Activated naive CD4-positive, alpha-beta T cell treated with anti-CD3 and anti-CD28 coated beads, Interleukin-2, amount 50 U/mL, for 16 hours (primary cell): ENCODE measurements at places on chromosomes 4 and X.

DNA sequence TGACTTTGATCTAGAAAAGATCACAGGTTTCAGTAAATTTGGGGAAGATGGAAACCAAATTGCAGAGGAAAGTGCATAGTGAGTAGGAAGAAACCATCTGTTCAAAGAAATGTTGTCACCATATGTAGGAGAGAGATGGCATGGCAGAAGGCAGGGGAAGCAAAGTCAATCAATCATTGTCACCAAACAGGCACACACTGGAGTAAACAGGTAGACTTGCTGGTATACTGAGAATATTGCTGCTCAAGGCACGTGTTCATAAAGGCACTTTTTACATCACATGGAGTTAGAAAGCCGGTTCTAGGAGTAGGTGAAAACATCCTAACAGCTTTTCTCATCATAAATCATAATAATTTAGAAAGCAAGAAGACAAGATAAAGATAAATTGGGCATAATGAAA is 550.5 kb upstream of the FAT1 start:
- DNase-seq = no peak

DNA sequence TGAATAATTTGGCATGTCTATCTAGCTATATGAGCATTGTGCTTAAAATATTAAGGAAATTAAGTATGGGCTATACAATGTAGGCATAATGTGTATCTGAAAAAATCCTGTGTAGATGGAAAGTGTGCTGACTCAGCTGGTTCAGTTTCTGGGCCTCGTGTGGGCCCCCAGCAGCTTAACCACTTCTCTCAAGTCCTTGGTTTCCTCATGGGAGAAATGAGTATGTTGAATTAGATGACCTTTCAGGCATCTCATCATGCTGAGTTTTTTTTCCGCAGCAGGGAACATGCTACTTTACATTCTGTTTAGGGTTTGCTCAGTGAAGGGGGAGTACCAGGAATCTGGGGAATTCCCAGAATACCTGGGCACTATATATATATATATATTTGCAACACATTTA is 30.5 kb downstream of the RHOH start:
- DNase-seq = peak; percentile 70

DNA sequence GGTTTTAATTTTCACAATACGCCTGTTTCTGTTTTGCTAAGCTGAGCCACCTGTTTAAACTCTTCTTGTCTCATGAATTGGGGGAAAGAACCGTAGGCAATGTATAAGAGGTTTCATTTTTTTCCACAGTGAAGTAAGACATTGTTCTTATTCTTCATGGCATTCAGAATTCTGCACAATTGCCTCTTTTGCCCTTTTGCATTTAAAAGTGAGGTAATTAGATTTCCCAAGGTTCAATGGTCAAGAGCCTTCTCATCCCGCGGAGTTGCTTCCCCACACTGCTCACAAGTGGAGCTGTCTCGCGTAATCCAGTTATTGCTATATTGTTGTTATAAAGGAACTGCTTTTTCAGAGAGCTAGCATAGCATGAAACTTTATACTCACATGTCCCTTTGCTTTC is 90.9 kb upstream of the SPRY1 start:
- no peak for DNase-seq

GRCh38 chr4:164139291-164139690 is 614.6 kb upstream of the SMIM31 start:
- no peak for DNase-seq

GRCh38 chrX:13864264-13864663 is 47.4 kb upstream of the GPM6B start:
- no peak for DNase-seq

DNA sequence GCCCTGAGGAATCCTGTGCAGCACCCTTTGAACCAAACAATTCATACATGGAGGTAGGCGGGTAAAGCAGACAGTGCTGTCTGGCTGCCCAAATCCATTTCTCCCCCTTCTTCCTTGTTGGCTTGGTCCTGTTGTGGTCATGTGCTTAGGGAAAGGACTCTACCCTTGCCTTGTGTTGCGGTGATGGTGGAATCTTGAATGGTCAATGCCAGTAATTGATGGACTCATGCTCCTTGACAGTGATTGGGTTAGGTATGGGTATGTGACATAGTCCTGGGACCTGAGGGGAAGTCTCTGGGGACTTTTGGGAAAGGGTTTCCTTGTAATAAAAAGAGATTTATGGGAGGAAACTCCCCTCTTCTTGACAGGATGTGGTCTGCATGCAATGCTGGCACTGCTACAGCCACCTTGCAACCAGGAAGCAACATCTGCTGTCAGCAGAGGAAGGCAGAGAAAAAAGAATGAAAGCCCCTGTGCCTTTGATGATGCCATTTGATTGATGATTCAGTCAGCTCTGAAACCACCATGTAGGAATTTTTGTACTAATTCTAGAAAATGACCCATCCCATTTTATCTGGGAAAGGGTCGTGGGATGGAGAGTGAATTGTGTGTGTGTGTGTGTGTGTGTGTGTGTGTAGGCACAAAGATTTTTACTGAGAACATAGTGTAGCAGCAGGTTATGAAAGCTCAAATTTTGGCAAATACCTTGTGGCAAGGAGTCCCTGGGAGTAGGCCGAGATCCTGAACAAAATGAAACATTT is 30.0 kb upstream of the HUWE1 start:
- DNase-seq = peak; percentile 43

- DNase-seq = no peak
These were observed 63.3 kb downstream of the GALNT7 start for GRCh38 chr4:173231916-173232315.

GRCh38 chrX:21529771-21530170 is 128.4 kb downstream of the KLHL34 start:
- DNase-seq = no peak

- no peak for DNase-seq
These were observed 5.9 kb upstream of the C4orf17 start for GRCh38 chr4:99504804-99505502.

DNA sequence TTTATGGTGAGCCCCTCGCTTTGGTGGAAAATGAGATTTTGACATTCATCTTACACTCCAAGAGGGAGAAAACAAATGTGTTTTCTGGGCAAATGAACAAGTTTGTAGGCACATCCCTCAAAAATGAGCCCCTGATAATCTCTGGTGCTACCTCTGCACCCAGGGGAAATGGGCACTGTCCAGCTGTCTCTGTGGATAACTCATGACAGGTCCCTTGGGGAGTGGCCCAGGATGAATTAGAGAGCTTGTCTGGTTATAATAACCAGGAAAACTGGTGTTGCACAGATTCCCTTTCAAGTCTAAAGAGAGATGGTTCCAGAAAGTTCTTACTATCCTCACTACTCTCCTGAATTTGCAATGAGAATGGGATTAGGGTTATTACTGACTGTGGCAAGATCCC is 7.5 kb downstream of the RASL11B start:
- DNase-seq = no peak

GRCh38 chr4:53706422-53707032 is 115.2 kb upstream of the LNX1 start:
- no peak for DNase-seq

GRCh38 chr4:100898844-100899243 is 381.0 kb upstream of the EMCN start:
- no peak for DNase-seq

- no peak for DNase-seq
These were observed 351.5 kb downstream of the TMA16 start for GRCh38 chr4:163846008-163846407.

- DNase-seq = no peak
These were observed 22.6 kb downstream of the WDR1 start for GRCh38 chr4:10093801-10094552.

- peak; percentile 80 for DNase-seq
These were observed 12.7 kb downstream of the TKTL1 start for GRCh38 chrX:154308108-154308946.

DNA sequence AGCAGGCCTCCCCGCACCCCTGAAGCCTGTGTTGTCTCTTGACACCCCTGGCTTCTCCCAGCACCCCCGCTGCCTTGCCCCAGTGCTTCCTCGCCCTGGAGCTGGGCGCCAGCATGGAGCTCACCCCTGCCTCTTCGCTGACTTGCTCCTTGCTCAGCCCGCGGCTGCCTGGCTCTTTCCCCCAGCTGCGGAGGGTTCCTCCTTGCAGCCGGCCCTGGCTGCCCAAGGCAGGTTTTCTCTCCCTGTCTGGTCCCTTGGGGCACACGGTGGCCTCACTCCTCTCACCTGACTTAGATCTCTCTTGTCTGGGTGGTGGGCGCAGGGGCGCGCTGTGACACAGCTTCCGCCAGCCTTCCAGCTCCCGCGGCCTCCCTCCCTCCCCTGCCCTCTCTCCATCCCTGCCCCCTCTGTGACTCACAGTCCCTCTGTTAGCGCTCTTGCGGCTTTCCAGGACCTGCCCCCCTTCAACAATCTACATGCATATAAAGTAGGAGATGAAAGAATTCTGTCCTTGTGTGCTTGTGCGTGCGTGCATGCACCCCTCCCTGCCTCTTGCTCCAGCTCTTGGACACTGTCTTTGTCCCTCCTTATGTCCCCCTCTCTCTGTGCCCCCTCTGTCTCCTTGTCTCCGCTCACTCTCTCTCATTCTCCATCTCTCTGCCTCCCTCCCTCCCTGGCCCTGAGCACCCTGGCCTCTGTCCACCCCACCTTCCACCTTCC is 2.2 kb downstream of the PLXNB3 start:
- peak; percentile 31 for DNase-seq

- no peak for DNase-seq
These were observed 7.0 kb upstream of the BEND4 start for GRCh38 chr4:42159271-42160001.

GRCh38 chr4:73086095-73086868 is 16.8 kb upstream of the COX18 start:
- DNase-seq = no peak

DNA sequence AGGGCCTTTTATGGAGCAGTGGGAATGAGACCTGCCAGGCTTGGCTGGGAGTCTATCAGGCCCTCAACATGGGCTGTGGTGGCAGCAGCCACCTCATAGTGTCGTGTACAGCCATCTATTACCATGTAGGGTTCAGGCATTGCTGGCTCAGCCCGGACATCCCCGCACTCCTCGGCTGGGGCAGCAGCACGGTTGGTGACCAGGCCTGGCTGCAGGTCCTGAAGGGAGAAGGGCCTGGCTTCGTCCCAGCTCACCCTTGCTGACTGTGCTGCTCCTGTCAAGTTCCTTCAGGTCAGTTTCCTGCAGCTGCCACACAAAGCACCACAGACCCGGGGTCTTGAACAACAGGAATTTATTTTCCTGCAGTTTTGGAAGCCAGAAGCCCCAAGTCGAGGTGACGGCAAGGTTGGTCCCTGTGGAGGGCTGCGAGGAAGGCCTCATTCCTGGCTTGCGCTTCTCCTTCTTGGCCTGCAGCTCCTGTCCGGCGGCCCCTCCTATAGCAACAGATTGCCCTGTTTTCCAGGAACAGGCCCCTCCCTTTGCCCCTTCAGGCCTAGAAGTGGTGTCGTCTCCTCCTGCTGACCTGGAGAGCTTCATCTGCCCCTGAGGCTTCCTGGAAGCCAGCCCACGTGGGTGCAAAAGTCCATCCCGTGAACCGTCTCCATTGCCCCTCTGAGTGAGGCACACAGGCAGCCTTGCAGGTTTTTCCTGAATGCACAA is 25.2 kb upstream of the SORCS2 start:
- no peak for DNase-seq

- DNase-seq = no peak
These were observed 61.1 kb downstream of the ARAP2 start for GRCh38 chr4:36183232-36183631.

DNA sequence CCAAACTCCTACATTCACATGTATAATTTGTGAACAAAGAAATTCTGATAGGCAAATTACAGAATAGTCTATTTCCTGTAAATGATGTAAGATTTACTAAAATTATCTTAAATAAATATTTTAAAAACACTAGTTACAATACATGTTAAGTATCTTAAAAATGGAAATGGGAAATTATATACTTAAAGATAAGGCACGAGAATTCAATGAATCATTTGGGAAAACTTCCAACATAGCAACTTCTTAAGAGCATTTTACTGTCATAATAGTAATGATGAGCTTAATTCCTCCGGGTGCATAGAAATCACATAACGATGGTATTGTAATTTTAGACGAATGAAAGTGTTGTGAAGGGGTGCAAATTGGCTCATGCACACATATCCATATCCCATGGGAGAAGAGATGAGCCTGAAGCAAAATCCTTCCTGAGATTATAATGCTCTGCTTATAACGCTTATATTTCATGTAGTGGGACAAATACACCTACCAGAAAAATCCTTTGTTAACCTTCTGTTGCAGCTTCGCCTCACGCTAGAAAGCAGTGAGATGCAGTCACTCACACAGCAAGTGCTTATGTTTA is 873.5 kb downstream of the PDHA2 start:
- DNase-seq = no peak

- no peak for DNase-seq
These were observed 80.8 kb upstream of the PDE5A start for GRCh38 chr4:119709418-119709817.

DNA sequence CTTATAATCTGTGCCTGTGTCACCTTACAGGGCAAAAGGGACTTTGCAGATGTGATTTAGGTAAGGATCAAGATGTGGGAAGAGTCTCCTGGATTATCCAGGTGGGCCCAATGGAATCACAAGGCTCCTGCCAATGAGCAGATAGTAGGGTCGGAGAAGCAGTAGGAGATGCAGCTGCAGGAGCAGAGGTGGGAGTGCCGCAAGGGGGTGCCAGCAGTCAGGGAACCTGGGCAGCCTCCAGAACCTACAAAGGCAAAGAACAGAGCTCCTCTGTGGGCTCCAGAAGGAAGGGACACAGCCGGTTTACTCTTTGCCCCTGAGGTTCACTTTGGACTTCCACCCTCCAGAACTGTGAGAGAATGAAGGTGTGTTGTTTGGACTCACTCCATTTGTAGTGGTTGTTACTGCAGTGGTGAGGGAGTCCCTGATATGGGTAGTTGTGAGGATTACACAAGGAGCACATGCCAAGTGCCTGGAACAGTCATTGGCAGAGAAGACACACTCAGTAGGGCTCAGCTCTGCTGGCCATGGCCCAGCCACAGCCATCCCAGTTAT is 318.5 kb downstream of the EVC2 start:
- no peak for DNase-seq

- no peak for DNase-seq
These were observed 33.2 kb downstream of the PPARGC1A start for GRCh38 chr4:23856630-23857029.

- DNase-seq = no peak
These were observed 54.5 kb downstream of the FAM184B start for GRCh38 chr4:17726911-17727310.

DNA sequence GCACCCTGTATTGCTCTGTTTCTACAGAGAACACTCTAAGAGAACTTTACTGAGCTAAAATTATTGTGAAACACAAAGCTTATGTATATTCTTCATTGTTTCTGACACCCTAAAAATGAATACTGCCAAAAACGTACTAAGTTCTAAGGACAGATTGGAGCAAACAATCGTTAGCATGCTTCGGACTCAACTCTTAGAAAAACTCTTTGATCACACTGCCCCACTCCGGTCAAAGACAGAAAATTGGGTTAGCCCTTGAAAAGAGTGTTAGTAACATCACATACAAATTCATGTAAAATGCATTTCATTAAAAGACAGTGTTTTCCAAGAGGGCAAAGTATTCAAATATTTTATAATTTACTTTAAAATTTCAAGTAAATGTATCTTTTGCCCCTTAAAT is 177.4 kb downstream of the DCHS2 start:
- DNase-seq = no peak
